Activated naive CD8-positive, alpha-beta T cell treated with anti-CD3 and anti-CD28 coated beads for 36 hours (primary cell): ENCODE measurements at places on chromosomes 4 and X. TPM values are rescaled to one million over a fixed set of nuclear protein-coding genes. Genes with fewer than 3 reads are reported as not detected.
A peak's percentile ranks its signal among the peaks of the same experiment; 100 is the strongest.

- DNase-seq: no peak
These were observed 69.0 kb downstream of the ATOH1 start for GRCh38 chr4:93897559-93897958.

GRCh38 chrX:66163447-66163846 is 600 bp upstream of the HEPH start:
- no peak for DNase-seq

- no peak for DNase-seq
These were observed 15.0 kb downstream of the MECP2 start for GRCh38 chrX:154082396-154083125.

DNA sequence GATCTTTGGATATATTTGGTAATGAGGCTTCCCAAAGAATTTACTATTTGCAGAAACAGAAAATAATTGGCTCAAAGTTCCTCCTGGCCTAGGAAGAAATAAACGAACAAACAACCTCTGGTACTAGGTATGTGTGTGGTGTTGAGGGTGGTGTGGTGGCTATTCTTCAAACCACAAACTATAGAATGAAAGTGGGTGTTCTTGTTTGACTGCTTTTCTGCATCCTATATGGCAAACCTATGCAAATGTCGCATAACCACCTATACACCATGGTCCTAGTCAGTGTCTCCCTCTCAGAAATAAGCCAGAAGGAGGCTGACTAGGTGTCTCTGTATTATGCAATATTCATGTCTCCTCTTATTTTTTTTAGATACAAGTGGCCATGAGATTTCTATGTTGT is 106.6 kb upstream of the PCDH18 start:
- DNase-seq: no peak

- no peak for DNase-seq
These were observed 11.9 kb upstream of the UBE2K start for GRCh38 chr4:39685990-39686389.

GRCh38 chrX:20361081-20361889 is 94.6 kb upstream of the RPS6KA3 start:
- no peak for DNase-seq

DNA sequence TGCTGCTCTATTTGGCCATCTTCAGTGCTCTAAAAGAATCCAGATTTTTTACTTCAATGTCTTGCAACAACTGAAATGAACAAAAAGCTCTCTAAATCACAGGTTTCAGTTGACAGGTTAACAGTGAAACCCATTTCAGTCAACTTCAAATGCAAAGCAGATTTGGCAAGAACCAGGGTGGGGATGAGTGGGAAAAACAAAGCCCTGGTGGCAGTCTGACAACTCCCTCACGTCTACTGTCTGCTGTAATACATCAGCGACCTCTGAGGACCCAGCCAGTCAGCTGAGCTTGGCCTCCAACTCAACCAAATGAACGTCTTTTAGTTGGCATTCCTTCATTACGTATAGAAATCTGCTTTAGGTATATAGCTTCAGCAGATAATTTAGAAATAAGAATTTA is 95.8 kb downstream of the COL25A1 start:
- no peak for DNase-seq

DNA sequence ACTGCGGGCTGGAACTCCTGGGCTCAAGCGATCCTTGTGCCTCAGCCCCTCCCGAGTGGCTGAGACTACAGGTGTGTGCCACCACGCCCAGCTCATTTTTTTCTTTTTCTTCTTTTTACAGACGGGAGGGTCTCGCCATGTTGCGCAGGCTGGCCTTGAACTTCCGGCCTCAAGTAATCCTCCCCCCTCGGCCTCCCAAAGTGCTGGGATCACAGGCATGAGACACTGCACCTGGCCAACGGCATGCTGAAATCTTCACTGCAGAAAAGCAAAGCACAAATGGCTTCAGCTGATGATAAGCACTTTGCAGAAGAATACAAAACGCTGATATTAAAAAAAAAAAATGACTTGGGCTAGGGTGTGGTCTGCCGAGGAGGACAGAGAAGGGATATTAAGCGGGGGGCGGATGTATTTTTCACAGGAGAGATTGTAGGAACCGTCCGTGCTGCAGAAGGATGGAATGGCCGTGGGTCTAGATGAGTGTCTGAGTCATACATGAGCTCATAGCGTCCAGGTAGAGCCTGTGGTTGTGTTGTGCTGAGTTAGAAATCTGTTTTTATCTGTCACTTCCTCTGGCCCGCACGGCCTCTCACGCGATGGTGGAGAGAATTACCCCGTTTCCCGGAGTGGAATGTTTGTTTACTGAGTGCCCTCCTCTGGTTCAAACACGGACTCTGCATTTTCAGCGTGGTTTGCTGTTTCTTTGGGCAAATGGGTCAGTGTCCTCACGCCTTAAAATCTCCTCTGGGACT is 8.5 kb upstream of the AKAP17A start:
- peak; percentile 49 for DNase-seq

DNA sequence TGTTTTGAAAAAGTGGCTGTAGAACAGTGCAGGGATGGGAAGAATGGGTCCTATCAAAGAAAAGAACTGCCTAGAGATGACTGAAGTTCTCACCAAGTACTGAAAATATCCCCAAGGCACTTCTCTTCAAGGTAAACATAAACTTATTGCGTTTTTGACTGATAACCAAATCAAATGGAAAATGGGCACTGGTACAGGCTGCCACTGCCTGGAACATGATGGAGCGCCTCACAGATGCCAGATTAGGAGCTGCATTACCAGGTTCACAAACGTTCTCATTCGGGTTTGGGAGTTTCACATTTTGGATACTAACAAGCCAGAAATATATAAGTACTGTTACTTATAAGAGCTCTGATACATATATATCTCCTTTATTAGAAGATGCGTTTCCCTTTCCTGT is 141.3 kb downstream of the CBR4 start:
- no peak for DNase-seq

GRCh38 chrX:105738162-105738561 is 84.2 kb upstream of the NRK start:
- no peak for DNase-seq

DNA sequence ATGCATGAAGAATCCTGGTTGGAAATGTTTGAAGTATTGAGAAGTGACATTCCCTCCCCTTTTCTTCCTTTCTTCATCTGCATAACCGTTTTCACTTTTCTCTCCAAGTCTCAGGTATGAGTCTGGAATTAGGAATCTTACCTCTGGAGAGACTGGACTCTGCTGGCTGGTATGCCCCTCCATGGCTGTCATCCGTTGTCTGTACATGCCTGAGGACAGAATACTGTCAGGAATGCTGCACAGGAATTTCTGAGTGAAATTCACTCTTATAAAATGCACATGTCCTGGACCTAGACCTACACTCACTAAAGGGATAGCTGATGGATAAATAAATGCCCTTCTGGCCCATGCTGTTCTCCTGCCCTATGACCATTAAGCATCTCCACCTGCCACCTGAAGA is 179.5 kb downstream of the MSN start:
- no peak for DNase-seq

DNA sequence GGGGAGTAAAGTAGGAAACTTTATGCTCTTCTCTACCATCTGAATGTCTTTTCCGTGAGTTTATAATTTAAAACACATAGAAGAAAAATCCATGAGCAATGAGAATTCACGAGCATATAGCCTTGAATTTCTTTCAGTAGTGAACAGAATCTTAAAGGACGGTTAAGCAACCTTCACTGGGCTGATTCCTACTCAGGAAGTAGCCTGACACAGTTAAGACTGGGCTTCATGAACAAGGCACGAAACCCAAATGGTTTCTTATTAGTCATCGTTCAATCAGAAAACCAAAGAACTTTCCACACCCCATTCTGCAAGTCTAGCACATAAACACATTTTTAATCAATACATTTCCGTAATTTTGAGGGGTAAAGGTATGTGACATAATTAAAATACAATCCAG is 95.8 kb downstream of the SH3KBP1 start:
- no peak for DNase-seq

DNA sequence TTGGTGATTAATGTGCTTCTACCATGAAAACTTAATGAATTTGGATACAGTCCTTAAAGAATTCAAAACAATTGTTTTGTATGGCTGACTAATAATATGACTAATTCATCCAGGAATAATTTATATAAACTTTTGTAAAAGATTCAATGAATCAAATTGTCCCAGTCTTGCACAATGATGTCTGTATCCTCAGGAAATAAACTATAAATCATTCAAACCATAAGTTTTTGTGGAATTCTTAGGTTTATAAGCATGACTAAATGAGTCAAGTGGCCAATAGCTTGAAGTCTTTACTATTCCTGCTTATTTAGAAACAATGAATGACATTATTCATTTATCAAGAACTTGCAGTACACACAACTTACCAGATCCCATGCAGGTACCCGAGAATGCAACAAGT is 935.0 kb upstream of the INTU start:
- DNase-seq: no peak

- DNase-seq: no peak
These were observed 38.0 kb upstream of the AADAT start for GRCh38 chr4:170127758-170128157.

GRCh38 chrX:114077773-114078172 is 506.1 kb upstream of the HTR2C start:
- DNase-seq: no peak

GRCh38 chr4:53601251-53601764 is 10.0 kb upstream of the LNX1 start:
- no peak for DNase-seq

- peak; percentile 13 for DNase-seq
These were observed 82.9 kb upstream of the TAB3 start for GRCh38 chrX:30971774-30972603.

DNA sequence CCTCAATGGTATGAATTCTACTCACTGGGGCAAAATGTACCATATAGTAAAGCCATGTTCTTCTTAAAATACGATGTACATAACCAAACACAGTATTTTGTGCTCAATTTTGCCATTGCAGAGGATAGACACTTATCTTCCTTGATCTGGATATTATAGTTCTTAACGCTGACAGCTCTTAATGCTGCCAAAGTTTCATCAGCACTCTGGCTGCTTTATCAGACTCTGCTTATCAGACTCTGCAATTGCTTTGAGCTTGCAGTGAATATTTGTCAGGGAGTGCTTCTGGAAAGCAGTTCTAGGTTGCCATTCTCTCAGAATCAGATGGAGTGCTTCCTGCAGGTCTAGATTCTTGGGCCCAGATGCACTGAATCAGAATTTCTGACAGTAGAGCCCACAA is 863.1 kb downstream of the CCSER1 start:
- DNase-seq: no peak

GRCh38 chr4:168777277-168777965 is 232.6 kb downstream of the CBR4 start:
- DNase-seq: no peak

- DNase-seq: no peak
These were observed 139.7 kb downstream of the TSPAN5 start for GRCh38 chr4:98518559-98519267.

Gene SNX25
- 12.4 TPM for total RNA-seq

Gene GJB1
- not detected for total RNA-seq

Gene RAB39B
- 13.2 TPM for total RNA-seq

Gene TLR10
- 0.29 TPM for total RNA-seq

Gene DOCK11
- 44.7 TPM for total RNA-seq

Gene INTS12
- 28.0 TPM for total RNA-seq

Gene RPA4
- 0.23 TPM for total RNA-seq

Gene ARHGAP6
- total RNA-seq: not detected

Gene ELF4
- total RNA-seq: 17.6 TPM

Gene ADGRA3
- 12.0 TPM for total RNA-seq

Gene SPATA4
- total RNA-seq: not detected
